ENCODE measurements at places on chromosomes 1 and 21. TPM values are rescaled to one million over a fixed set of nuclear protein-coding genes. Genes with fewer than 3 reads are reported as not detected.

STUM gene
- 1.1 TPM for total RNA-seq

TAS1R1 gene
- total RNA-seq, result not detected

FMO5 gene
- 10.7 TPM for total RNA-seq

RRP1B gene
- total RNA-seq, result 20.2 TPM

KIF2C gene
- not detected for total RNA-seq

MANEAL gene
- total RNA-seq, result 1.9 TPM

KRTAP21-2 gene
- not detected for total RNA-seq

FAM3B gene
- total RNA-seq, result not detected

GRHL3 gene
- not detected for total RNA-seq

AIRE gene
- not detected for total RNA-seq

MRPL9 gene
- 75.7 TPM for total RNA-seq

HMGCS2 gene
- not detected for total RNA-seq

PLA2G5 gene
- 2.9 TPM for total RNA-seq

RPTN gene
- total RNA-seq, result 0.22 TPM

CRNN gene
- not detected for total RNA-seq

EFNA4 gene
- total RNA-seq, result 5.3 TPM

RYR2 gene
- total RNA-seq, result 0.75 TPM

C1orf53 gene
- total RNA-seq, result 5.7 TPM

MIXL1 gene
- total RNA-seq, result not detected

LCE1F gene
- not detected for total RNA-seq

GBP4 gene
- 5.4 TPM for total RNA-seq

Measured in subcutaneous adipose tissue (tissue), 4 donors.